ENCODE measurements at places on chromosomes 12 and 14. TPM values are rescaled to one million over a fixed set of nuclear protein-coding genes. Genes with fewer than 3 reads are reported as not detected.

Gene ANKRD9
- 11.0 TPM for total RNA-seq

GRCh38 chr12:77968021-77968420, 137.3 kb downstream of the NAV3 start:
- H3K27me3 ChIP-seq = no peaks in the 10 kb centered on the region
- no peaks in the 10 kb centered on the region for H3K36me3 ChIP-seq
- H3K4me3 ChIP-seq = no peak overlapping the region
- H3K4me1 ChIP-seq = no peaks in the 10 kb centered on the region

Gene PRIMA1
- total RNA-seq = not detected

- no peaks in the 10 kb centered on the region for H3K36me3 ChIP-seq
- H3K4me1 ChIP-seq = peaks cover 6% of the 10 kb centered on the region
These were observed 16.1 kb downstream of the ISCA2 start for GRCh38 chr14:74509587-74510222.

DNA sequence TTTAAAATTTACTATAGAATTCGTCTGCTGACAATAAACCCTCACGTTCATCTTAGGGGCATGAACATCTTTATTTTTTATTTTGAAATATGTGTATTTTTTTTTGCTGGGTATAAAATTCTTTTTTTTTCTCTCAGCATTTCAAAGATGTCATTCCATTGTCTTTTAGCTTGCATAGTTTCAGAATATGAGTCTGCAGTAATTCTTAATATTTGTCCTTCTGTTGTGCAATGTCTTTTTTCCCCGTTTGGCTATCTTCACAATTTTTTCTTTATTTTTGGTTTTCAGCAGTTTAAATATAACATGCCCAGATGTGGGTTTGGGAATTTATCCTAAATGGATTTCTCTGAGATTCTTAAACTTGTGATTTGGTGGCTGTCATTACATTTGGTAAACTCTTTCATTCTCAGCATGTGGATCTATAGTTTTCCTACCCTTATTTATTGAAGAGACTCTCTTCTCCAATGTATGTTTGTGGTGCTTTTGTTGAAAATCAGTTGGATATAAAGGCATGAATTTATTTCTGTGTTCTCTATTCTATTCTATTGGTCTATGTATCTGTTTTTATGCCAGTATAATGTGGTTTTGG, 37.8 kb upstream of the PLBD1 start:
- H3K27ac ChIP-seq = no peak overlapping the region
- no peak overlapping the region for H3K4me3 ChIP-seq
- no peaks in the 10 kb centered on the region for H3K4me1 ChIP-seq
- no peaks in the 10 kb centered on the region for H3K27me3 ChIP-seq
- no peaks in the 10 kb centered on the region for H3K36me3 ChIP-seq
- no peak for DNase-seq

DNA sequence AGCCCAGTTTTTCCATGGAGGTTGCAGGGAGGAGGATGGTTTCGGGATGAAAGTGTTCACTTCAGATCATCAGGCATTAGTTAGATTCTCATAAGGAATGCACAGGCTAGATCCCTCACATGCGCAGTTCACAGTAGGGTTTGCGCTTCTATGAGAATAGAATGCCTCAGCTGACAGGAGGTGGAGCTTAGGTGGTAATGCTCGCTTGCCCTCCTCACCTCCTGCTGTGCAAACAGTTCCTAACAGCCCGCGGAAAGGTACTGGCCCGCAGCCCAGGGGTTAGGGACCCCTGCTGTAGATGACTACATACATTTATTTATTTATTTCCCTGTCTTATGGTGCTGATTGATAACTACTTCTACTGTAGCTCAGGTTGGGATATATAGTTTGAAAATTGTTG, 93.2 kb downstream of the FBXO33 start:
- peaks cover 5% of the 10 kb centered on the region for H3K4me1 ChIP-seq
- no peak for DNase-seq
- no peak overlapping the region for H3K4me3 ChIP-seq
- no peak overlapping the region for H3K27ac ChIP-seq
- H3K36me3 ChIP-seq = peaks cover 21% of the 10 kb centered on the region

DNA sequence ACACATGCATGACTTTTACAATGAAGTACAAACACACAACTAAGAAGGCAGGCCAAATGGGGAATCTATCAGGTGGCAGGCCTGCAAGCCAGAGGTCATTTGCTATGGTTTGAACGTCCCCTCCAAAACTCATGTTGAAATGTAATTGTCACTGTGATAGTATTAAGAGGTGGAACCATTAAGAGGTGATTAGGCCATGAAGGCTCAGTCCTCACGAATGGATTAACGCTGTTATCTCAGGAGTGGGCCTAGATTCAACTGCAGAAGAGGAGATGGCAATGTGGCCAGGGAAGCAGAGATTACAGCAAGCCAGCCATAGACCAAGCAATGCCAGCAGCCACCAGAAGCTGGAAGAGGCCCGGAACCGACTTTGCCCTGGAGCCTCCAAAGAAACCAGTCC, 13.5 kb upstream of the ACTR6 start:
- H3K4me1 ChIP-seq = no peaks in the 10 kb centered on the region
- no peak for DNase-seq
- H3K36me3 ChIP-seq = no peaks in the 10 kb centered on the region
- H3K27me3 ChIP-seq = no peaks in the 10 kb centered on the region
- H3K27ac ChIP-seq = no peak overlapping the region
- H3K4me3 ChIP-seq = no peak overlapping the region

Gene EXOC3L4
- not detected for total RNA-seq

Gene FAIM2
- 0.57 TPM for total RNA-seq

- no peak overlapping the region for H3K4me3 ChIP-seq
- H3K4me1 ChIP-seq = no peaks in the 10 kb centered on the region
- H3K36me3 ChIP-seq = no peaks in the 10 kb centered on the region
- no peaks in the 10 kb centered on the region for H3K27me3 ChIP-seq
These were observed 13.3 kb upstream of the VRK1 start for GRCh38 chr14:96783915-96784224.

Gene GUCY2C
- not detected for total RNA-seq

- peaks cover 26% of the 10 kb centered on the region for H3K4me1 ChIP-seq
- no peaks in the 10 kb centered on the region for H3K27me3 ChIP-seq
- no peak overlapping the region for H3K4me3 ChIP-seq
These were observed 93.7 kb downstream of the HMGA2 start for GRCh38 chr12:65918021-65918420.

Gene PZP
- total RNA-seq = not detected

DNA sequence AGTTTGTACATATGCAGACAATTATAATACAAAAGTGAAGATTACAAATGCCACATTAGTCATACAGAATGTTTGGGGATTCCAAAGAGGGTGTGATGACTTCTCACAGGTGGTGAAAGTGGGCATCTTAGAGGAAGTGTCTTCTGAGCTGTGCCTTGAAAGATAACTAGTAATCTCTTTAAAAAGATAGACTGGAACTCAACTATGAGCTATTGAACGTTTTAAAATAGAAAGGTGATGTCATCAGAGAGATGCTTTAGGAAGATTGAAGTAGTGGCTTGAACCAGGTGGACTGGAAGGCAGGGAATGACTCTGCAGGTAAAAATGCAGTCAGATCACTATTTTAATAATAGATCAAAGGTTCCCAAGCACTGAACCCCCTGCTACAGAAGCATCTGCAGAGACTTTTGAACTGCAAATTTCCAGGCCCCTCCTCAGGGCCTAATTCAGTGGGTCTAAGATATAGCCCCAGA, 50.3 kb downstream of the SYT1 start:
- no peak overlapping the region for H3K27ac ChIP-seq
- H3K36me3 ChIP-seq = no peaks in the 10 kb centered on the region
- no peaks in the 10 kb centered on the region for H3K4me1 ChIP-seq
- no peaks in the 10 kb centered on the region for H3K27me3 ChIP-seq
- no peak for DNase-seq

GRCh38 chr14:73833034-73833433, 18.6 kb upstream of the PTGR2 start:
- H3K4me3 ChIP-seq = no peak overlapping the region
- no peak for DNase-seq
- no peaks in the 10 kb centered on the region for H3K4me1 ChIP-seq
- no peak overlapping the region for H3K27ac ChIP-seq
- H3K27me3 ChIP-seq = no peaks in the 10 kb centered on the region
- no peaks in the 10 kb centered on the region for H3K36me3 ChIP-seq

Gene INSM2
- not detected for total RNA-seq

- H3K27me3 ChIP-seq = no peaks in the 10 kb centered on the region
- H3K27ac ChIP-seq = no peak overlapping the region
- H3K36me3 ChIP-seq = no peaks in the 10 kb centered on the region
- H3K4me3 ChIP-seq = no peak overlapping the region
These were observed 200.4 kb upstream of the SYT10 start for GRCh38 chr12:33639975-33640374.

DNA sequence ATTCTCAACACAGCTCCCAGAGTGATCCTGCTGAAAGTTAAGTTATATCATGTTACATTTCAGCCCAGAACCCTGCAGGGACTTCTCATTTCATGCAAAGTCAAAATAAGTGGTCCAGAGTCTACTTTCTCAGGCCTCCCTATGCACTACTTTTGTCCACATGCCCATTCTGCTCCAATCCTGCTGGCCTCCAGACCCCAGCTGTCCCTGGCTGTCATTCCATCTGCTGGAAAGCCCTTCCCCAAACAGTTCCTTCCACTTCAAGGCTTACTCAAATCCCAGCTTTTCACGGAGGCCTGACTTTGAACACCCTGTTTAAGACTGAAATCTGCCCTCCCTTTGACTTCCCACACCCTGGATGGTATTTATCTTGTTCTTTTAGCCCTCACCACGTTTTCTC, 109.8 kb upstream of the DNM1L start:
- no peak overlapping the region for H3K27ac ChIP-seq
- no peaks in the 10 kb centered on the region for H3K36me3 ChIP-seq
- H3K27me3 ChIP-seq = no peaks in the 10 kb centered on the region
- no peaks in the 10 kb centered on the region for H3K4me1 ChIP-seq

Gene GLIPR1L1
- total RNA-seq = not detected

DNA sequence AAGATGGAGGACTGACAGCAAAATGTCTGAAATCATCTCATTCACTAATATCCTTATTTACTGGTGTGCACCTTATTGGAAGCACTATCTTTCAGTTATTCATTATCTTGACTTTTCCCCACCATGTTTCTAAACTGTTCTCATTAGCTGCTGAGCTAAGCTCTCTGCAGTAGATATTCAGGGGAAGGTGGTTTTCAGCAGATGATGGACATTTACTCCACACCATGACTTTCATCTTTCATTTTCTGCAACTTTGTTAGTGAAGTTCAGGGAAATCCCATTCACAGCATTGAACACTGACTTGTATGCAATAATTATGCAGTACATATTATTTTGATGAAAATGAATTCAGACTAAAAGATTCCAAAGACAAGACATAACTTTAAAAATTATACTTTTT, 373.6 kb upstream of the FLRT2 start:
- no peak overlapping the region for H3K4me3 ChIP-seq
- no peaks in the 10 kb centered on the region for H3K36me3 ChIP-seq
- no peaks in the 10 kb centered on the region for H3K27me3 ChIP-seq
- no peak for DNase-seq

DNA sequence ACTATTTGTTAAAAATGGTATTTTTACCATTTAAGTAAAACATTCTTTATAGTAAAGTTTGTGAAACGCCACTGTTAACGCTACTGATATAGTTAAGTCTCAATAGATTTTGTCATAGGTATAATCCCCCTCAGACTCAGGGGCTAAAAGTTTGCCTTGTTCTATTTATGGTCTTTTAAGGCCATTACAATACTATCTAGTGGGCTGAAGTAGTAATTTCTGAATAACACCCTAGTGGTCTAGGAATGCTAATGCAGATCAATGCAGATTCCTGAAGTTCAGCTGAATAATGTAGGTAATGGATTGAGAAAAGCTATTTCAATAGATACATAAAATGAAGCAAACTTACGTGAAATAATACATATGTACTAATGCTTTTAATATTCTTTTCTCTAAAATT, 989.3 kb upstream of the NOVA1 start:
- no peaks in the 10 kb centered on the region for H3K36me3 ChIP-seq
- H3K27me3 ChIP-seq = no peaks in the 10 kb centered on the region
- H3K4me1 ChIP-seq = no peaks in the 10 kb centered on the region
- no peak overlapping the region for H3K4me3 ChIP-seq

GRCh38 chr12:6771091-6771495, 1.2 kb upstream of the LAG3 start:
- H3K4me3 ChIP-seq = no peak overlapping the region
- DNase-seq = no peak
- peaks cover 50% of the 10 kb centered on the region for H3K4me1 ChIP-seq
- no peak overlapping the region for H3K27ac ChIP-seq
- peaks cover 20% of the 10 kb centered on the region for H3K27me3 ChIP-seq

DNA sequence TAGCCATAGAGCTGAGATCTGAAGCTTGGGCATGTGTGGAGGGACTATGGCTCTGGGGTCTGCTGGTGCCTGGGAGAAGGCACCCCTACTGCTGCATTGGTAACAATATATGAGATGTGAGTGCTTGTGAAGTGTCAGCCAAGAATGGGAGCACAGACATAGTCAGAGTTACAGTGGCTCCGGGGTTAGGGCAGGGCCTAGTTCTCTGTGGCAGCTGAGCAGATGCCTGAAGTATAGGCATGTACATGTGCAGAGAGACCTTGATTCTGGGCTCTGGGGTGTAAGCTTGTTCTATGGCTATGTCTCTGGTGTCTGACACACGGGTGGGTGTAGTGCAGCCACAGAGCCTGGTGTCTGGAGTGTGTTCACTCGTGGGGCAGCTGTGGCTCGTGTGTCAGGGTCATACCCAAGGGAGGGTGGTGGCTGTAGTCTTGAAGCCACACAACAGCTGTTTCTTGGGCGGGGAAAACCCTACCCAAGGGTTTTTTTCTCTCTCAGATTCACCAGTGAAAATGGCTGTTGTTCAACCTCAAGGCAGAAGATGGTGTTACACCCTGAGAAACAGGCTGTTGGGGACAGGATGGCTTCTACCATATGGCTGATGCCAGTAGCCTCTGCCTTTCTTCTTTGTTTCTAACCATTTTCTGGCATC, 11.9 kb upstream of the TCL1A start:
- H3K27me3 ChIP-seq = peaks cover 4% of the 10 kb centered on the region
- no peak for DNase-seq
- H3K4me1 ChIP-seq = no peaks in the 10 kb centered on the region
- no peak overlapping the region for H3K27ac ChIP-seq
- H3K4me3 ChIP-seq = no peak overlapping the region

Gene RFLNA
- total RNA-seq = not detected

- no peaks in the 10 kb centered on the region for H3K36me3 ChIP-seq
- no peak overlapping the region for H3K4me3 ChIP-seq
- peaks cover 15% of the 10 kb centered on the region for H3K27me3 ChIP-seq
- peak; percentile 86 for DNase-seq
These were observed 741.8 kb downstream of the TMEM121 start for GRCh38 chr14:106268013-106268727.

DNA sequence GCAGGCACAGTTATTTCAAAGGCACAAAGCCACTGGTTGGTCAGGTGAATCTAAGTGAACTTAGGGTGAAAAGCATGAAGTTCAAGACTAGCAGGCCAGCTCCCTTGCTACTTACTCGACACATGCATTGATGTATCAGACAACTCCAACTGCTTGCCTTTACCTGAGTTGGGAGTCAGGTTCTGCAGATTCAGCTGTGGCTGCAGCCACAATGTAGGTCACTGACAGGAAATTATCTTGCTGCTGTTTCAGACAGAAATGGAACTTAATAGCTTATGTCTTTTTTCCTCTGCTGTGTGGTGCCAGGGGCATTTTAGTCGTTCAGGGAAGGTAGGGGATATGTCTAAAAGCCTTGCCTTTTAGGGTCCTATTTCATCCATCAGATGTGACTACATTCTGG, 125.6 kb upstream of the RPH3A start:
- no peaks in the 10 kb centered on the region for H3K27me3 ChIP-seq
- peaks cover 3% of the 10 kb centered on the region for H3K4me1 ChIP-seq
- DNase-seq = peak; percentile 9

GRCh38 chr12:110304061-110304551, 23.1 kb downstream of the ATP2A2 start:
- peaks cover 62% of the 10 kb centered on the region for H3K36me3 ChIP-seq
- no peaks in the 10 kb centered on the region for H3K27me3 ChIP-seq
